A673 (cell line): ENCODE measurements at places on chromosomes 4 and X. TPM values are rescaled to one million over a fixed set of nuclear protein-coding genes. Genes with fewer than 3 reads are reported as not detected.

GRCh38 chrX:42585842-42586621 is 191.9 kb downstream of the PPP1R2C start:
- H3K4me3 ChIP-seq, result no peak overlapping the region
- DNase-seq, result no peak
- no peak overlapping the region for H3K27ac ChIP-seq
- no peaks in the 10 kb centered on the region for H3K27me3 ChIP-seq
- H3K4me1 ChIP-seq, result no peaks in the 10 kb centered on the region

- H3K4me3 ChIP-seq, result no peak overlapping the region
- no peak overlapping the region for H3K27ac ChIP-seq
- H3K4me1 ChIP-seq, result no peaks in the 10 kb centered on the region
Measured at GRCh38 chrX:68234171-68234910, 199.0 kb downstream of the OPHN1 start.

- DNase-seq, result no peak
- H3K36me3 ChIP-seq, result no peaks in the 10 kb centered on the region
- H3K4me1 ChIP-seq, result no peaks in the 10 kb centered on the region
Measured at GRCh38 chr4:185642907-185643306, 107.6 kb upstream of the PDLIM3 start.

- no peaks in the 10 kb centered on the region for H3K4me1 ChIP-seq
- DNase-seq, result no peak
- H3K27me3 ChIP-seq, result peaks cover 33% of the 10 kb centered on the region
- H3K27ac ChIP-seq, result no peak overlapping the region
- no peaks in the 10 kb centered on the region for H3K36me3 ChIP-seq
Measured at GRCh38 chr4:176508780-176509331, 189.1 kb downstream of the SPCS3 start.

ATP2B3 gene
- 0.11 and 0.42 TPM in 2 replicates for total RNA-seq

HPGD gene
- 1.3 and 1.7 TPM in 2 replicates for total RNA-seq

GRCh38 chr4:93072292-93072691 is 756.3 kb upstream of the ATOH1 start:
- no peak for DNase-seq
- H3K36me3 ChIP-seq, result no peaks in the 10 kb centered on the region
- no peak overlapping the region for H3K4me3 ChIP-seq
- no peak overlapping the region for H3K27ac ChIP-seq
- no peaks in the 10 kb centered on the region for H3K4me1 ChIP-seq
- H3K27me3 ChIP-seq, result no peaks in the 10 kb centered on the region
